Activated naive CD4-positive, alpha-beta T cell treated with anti-CD3 and anti-CD28 coated beads, Interleukin-2, amount 50 U/mL, for 72 hours (primary cell): ENCODE measurements at places on chromosomes 13 and 19. TPM values are rescaled to one million over a fixed set of nuclear protein-coding genes. Genes with fewer than 3 reads are reported as not detected.

GRCh38 chr19:45136507-45137178 is 24.1 kb downstream of the NKPD1 start:
- no peak for DNase-seq

The KCTD12 gene
- total RNA-seq: 12.2 TPM

DNA sequence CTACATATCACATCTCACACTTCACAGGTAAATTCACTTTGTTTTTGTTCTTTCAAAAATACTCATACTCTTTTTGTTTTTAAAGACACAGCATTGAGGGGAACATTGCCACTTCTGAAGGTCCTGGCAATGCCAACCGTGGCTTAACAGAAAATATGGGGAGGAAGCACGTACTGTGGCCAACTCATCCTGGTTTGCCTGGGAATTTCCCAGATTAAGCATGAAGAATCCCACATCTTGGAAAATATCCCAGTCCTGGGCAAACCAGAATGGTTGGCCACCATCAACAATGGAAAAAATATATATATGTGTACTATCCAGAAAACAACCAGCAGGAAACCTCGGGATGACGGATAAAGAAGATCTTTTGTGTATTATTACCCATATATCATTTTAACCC is 1032.2 kb upstream of the SLC10A2 start:
- no peak for DNase-seq

DNA sequence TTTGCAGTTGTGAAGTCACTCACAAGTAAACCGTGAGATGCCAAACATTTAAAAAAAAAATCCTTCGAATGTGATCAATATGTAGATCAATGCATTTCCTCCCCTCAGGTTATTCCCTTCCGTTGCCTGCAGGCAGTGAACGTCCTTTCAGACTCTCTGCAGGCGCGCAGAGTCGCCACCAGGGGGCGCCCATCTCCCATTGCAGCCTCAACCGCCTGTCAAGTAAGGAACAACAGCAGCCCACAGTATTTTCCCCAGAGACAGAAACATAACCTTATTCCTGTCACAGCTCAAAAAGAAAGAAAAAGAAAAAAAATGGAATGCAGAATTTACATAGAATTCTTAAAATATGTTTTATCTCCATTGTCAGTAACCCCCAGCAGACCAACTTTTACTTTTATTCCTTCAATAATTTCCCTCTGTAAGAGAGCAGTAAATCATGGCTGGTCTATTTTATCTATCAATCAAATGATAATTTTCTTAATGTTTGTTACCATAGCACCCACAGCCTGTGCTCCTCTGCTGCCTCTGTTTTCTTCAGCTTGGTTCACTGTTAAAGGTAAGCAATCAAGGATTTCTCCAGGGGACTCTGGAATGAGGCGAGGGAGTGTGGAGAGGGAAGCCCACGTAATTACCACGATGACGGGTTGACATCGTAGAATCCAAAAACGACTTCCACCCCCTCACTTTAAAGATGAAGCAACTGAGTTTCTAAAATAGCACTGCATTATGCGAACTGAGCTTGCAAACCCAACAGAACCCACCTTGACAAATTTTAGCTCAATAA is 637.6 kb upstream of the ARGLU1 start:
- no peak for DNase-seq

DNA sequence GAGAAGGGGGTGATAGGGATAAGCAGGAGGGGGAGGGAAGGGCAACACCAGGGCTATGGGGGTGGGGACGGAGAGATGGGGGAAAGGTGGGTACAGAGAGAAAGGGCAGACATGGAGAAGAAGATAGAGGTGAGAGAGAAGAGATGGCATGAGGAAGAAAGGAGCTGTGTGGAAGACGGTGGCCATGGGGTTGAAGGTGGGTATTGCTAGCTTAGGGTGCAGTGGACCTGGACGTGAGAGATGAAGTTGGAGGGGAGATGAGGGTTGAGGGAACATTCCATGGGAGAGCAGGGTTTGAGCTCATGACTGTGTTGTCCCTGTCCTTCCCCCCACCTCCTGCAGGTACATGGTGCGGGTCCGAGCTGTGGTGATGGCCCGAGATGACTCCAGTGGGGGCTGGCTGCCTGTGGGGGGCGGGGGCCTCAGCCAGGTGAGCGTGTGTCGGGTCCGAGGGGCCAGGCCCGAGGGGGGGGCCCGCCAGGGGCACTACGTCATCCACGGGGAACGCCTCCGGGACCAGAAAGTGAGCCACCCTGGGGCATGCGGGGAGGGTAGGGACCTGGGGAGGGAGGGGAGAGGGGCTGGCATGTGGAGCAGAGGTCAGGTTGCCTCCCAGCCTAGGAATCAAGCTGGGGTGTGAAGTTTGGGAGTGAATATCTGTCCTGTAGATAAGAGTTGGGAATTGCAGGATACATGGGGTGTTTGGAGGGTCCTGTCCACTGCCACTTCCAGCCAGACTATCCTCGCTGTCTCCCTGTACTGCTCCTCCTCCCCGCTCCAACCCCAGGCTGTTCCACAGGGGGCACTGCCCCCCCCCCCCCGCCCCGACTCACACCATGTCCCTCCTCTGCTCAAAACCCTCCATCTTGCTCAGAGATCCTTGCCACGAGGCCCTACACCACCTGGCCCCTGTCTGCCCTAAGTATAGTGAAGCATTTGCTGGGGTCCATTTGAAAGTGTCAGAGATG is 1.7 kb downstream of the SPRED3 start:
- no peak for DNase-seq

GRCh38 chr19:1259206-1259875 is 9.8 kb upstream of the CIRBP start:
- DNase-seq: peak; percentile 69

The ZNF8 gene
- 4.5 TPM for total RNA-seq

- no peak for DNase-seq
Observed at GRCh38 chr13:48431987-48432615, 19.2 kb upstream of the LPAR6 start.

DNA sequence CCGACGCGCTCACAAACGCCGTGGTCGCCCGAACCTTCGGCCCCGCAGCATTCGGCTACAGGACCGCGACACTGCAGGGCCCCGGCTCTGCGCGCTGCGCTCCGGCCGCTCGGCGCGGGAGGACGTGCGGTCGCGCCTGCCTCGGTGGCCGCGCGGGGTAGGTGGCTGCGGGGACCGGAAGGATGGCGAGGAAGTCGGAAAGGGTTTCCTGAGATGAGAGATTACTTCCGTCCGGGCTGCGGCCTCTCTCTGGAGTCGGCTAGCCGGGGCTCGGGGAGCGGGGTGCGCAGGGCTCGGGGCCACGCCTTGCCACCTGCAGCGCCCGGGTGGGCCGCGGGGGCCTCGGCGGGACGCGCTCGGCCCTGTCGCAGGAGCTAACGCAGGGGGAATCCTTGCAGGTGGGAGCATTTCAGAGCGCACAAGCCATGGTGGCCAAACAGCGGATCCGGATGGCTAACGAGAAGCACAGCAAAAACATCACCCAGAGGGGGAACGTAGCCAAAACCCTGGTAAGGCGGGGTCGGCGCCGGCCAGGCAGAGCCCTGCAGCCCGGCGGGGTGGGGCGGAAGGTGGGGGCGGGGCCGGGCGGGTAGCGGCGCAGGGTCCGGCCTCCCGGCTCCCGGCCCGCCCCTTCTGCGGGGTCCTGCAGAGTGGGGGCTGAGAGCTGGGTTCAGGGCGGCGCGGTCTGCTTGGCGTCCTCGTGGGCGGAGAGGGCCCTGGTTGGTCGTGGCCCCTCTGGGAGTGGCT is at the start of gene SERP2:
TSS of gene SERP2 (plus strand) at position 224 of the 747 bp plus-strand sequence. CDS start at position 426, 202 bp downstream.
- no peak for DNase-seq

DNA sequence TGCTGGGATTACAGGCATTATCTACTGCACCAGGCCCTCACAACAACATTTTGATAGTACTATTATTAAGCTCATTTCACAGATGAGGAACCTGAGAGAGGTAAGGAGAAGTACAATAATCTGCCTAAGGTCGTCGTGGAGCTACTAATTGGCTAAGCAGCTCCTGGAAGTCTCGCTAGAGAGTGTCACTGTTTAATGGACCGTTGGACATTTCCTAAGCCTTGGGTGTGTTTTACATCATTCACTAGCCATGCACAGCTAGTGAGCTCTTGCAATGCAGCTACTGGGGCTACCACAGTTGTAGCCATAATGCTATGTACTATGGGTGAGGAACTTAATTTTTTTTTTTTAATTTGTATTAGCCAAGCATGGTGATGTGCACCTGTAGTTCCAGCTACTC is 34.0 kb upstream of the OR1M1 start:
- DNase-seq: no peak

The TMPRSS9 gene
- not detected for total RNA-seq

GRCh38 chr19:8517551-8518442 is 3.8 kb upstream of the ZNF414 start:
- DNase-seq: no peak

DNA sequence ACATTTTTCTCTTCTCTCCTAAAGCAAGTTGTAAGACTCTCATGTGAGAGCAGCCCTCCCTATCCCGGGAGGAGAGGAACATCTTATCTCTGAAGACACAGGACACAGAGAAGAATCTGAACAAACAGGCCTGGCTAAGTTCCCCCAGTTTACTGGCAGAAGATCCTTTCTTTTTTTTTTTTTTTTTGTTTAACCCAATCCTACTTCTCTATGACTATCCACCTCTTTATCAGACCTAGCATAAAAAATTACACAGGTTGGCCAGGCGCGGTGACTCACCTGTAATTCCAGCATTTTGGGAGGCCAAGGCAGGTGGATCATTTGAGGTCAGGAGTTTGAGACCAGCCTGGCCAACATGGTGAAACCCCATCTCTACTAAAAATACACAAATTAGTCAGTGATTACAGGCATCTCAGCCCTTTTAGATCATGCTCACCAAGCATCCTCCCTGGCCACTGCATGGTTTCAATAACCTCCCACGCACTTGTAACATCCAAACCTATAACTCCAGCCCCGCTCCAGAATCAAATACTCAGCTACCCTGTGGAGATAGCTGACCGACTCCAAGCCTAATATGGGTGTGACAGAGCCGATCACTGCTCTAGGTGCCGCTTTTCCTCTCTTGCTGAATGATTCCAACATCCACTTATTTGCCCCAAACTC is 27.3 kb upstream of the MUC16 start:
- DNase-seq: no peak

The PNMA8A gene
- not detected for total RNA-seq

- DNase-seq: no peak
Observed at GRCh38 chr13:85812282-85812681, 13.1 kb upstream of the SLITRK6 start.

The SPACA4 gene
- not detected for total RNA-seq

- DNase-seq: no peak
Observed at GRCh38 chr19:12205296-12205695, 42.4 kb downstream of the ZNF136 start.

GRCh38 chr19:33125929-33126388 is 6.0 kb upstream of the WDR88 start:
- DNase-seq: no peak

The ZNF154 gene
- total RNA-seq: 2.1 TPM

- no peak for DNase-seq
Observed at GRCh38 chr13:53123536-53123935, 94.9 kb downstream of the OLFM4 start.

The SHISA7 gene
- total RNA-seq: not detected

DNA sequence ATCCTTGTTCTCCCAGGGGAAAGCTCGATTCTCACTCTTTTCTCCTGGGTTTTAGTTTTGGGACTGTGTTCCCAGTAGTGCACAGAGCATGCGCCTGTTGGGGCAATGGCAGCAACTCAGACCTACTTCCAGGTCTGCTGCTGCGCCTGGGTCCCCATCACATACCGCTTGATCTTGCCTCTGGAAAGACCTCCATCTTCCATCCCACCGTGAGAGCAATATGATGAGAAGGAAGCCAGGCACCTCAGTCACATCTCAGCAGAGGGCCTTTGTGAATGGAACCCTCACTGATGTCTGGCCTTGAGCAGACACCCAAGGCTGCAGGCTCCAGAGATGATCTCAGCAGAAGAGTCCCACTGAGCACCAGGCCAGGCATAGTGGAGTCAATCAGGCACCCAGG is 176.8 kb upstream of the ZNF507 start:
- no peak for DNase-seq

GRCh38 chr13:45333251-45333976 is 7.6 kb downstream of the TPT1 start:
- DNase-seq: no peak

GRCh38 chr13:38255600-38255999 is 94.1 kb upstream of the UFM1 start:
- no peak for DNase-seq

The SLC8A2 gene
- total RNA-seq: 0.41 TPM
